ENCODE measurements at places on chromosomes 7 and 10.

- no peak for DNase-seq
These were observed 49.1 kb downstream of the SYPL1 start for GRCh38 chr7:106063024-106063423.

DNA sequence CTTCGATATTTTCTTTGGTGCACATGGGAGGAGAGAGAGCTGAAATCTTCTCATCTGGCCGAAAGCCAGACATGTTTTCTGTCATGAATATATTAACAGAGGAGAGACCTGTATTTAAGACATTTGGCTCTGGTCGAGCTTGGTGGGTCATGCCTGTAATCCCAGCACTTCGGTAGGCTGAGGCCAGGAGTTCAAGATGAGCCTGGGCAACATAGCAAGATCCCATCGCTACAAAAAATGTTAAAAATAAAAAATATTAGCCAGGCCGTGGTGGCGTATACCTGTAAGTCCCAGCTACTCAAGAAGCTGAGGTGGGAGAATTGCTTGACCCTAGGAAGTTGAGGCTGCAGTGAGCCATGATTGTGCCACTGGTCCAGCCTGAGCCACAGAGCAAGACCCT, 21.9 kb upstream of the GATA3 start:
- no peak for DNase-seq

- DNase-seq, result no peak
These were observed 94.9 kb upstream of the INSYN2A start for GRCh38 chr10:127291329-127291728.

- DNase-seq, result no peak
These were observed 2.0 kb downstream of the SEMA3D start for GRCh38 chr7:85184599-85185423.

GRCh38 chr10:61301575-61301974, 151.6 kb downstream of the TMEM26 start:
- DNase-seq, result no peak

- no peak for DNase-seq
These were observed 370.2 kb downstream of the ARL4A start for GRCh38 chr7:13057462-13058200.

DNA sequence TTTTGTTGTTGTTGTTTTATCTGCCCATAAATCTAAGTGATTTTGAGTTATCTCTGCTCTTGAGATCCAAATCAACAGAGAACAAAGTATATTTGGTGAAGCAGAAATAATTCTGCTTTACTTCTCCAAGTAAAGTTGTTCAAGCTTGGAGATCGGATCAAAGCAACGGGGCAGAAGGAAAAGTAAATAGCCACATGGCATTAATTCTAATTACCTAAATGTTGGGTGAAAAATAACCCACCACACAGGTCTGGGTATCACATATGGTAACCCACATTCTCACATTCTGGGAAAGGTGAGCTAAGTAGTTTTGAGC, 3.1 kb downstream of the NRP1 start:
- no peak for DNase-seq

- DNase-seq, result no peak
These were observed 30.0 kb downstream of the MAP3K8 start for GRCh38 chr10:30463944-30464451.

DNA sequence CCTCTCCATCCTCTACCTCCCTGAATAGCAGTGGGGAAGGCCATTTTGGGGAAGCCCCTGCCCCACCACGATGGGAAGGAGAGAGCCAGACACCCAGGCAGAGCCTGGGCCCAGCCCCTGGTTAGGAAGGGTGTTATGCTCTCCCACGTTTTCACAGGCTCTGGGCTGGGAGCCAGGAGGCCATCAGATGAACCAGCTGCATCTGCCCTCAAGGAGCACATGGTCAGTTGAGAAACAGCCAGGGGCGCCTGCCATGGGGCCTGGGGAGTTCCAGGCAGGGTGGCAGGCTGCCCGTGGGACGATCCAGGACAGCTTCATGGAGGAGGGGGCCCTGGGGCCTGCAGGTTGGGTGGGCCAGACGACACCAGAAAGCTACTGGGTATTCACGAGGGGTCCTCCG, 47.5 kb downstream of the CAMK2B start:
- DNase-seq, result no peak

DNA sequence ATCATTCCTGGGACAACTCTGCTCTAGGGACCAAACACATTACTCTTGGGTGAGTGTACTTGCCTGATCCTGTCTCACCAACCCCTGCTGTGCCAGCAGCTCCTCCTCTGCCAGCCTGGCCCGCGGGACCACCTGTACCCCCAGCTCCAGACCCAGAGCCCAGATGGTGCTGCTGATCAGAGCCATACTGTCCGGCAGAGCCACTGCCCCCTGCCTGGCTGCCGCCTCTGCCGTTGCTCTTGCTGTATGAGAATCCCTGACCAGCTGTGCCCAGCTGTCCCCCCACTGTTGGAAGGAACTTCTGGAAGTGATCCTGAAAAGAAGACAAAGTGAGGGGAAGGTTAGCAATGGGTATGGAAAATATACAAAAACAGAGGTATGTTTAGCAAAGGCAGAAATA, 6.9 kb downstream of the MYOZ1 start:
- no peak for DNase-seq

DNA sequence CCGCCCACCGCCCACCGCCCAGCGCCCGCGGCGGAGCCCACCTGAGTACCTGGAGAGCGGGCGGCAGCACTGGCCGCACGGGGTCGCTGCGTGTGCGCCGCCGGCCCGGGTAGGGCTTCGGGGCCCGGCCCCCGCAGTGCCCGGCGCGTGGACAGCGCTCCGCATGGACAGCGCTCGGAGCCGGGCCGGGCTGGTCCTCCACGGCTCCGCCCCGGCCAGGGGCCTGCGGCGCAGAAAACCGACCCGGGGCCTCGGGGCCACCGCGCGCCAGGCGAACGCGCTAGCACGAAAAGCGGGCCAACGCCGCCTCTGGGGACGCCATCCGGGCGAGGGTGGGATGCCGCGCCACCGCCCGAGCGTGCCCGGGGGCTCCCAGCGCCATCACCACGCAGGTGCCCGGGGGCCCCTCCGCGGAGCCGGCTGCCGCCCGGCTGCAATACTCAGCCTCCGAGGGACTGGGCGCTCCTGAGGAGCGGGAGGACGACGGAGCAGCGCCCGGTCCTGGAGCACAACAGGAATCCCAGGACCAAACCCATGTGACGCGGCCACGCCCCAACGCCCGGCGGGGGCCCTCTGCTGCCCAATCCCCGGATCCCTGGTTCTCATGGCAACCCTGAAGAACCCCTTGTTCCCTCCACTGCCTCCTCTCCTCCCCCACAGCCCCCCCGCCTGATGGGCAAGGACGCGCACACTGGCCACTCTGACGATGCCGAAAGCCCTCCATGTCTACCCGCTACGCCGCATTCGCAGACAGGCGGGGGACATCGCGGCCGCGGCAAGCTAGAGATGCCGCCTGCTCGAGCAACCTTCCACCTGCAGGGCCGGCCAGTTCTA, at the start of gene GRB10:
Gene GRB10, minus strand, starts transcription at position 522 of the 834 bp plus-strand sequence. CDS start 50,574 bp downstream, outside the sequence.
- no peak for DNase-seq

- no peak for DNase-seq
These were observed 1.8 kb downstream of the IMPDH1 start for GRCh38 chr7:128407751-128408708.

DNA sequence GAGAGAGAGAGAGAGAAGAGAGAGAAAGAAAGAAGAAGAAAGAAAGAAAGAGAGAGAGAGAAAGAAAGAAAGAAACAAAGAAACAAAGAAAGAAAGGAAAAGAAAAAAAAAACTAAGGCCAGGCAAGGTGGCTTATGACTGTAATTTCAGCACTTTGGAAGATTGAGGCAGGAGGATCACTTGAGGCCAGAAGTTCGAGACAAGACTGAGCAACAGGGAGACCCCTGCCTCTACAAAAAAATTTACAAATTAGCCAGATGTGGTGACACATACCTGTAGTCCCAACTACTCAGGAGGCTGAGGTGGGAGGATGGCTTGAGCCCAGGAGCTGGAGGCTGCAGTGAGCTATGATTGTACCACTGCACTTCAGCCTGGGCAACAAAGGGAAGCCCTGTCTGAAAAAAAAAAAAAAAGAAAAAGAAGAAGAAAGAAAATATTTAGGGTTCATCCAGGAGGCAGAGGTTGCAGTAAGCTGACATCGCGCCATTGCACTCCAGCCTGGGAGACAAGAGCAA, 2.8 kb downstream of the SERPINE1 start:
- no peak for DNase-seq

DNA sequence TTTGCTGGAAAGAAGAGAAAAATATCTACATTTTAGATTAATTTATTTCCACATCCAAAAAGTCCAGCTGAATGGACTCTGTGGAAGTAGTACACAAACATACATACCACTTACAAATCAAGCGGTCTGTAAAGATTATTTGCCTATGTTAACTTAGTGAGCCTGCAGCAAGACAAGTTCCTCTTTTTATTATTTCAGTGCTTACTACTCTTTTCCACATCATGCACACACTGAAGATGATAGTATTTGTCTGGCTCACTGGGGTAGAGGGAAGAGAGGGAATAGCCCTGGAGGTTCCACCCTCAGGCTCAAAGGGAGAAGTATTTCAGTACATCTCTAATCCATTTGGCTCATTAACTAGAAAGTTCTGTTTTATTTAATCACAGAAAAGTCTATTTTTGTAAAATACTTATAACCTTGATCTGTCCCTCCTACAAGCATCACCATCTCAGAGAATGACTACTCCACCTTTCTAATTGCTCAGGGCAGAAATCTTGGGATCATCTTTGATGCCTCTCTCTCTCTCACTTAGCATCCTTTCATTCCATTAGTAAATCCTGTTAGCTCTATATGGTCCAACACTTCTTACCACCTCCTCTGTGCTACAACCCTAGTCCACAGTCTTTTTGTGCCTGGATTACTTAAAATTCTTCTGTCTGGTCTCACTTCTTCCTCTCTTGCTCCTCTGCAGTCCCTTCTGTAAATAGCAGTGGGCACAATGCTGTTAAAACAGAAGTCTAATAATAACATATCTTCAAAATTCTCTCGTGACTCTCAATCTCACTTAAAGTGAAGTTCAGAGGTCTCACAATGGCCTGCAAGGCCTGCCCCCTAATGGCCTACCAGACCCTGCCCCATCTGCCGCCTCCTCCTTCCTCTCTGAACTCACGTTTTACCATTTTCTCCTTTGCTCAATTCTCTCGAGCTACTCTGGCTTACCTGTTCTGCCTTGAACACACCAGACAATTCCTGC, 64.3 kb upstream of the CCDC6 start:
- DNase-seq, result no peak

GRCh38 chr10:20707251-20707650, 189.9 kb downstream of the NEBL start:
- no peak for DNase-seq

GRCh38 chr7:88233828-88234227, 14.0 kb upstream of the SRI start:
- DNase-seq, result no peak

DNA sequence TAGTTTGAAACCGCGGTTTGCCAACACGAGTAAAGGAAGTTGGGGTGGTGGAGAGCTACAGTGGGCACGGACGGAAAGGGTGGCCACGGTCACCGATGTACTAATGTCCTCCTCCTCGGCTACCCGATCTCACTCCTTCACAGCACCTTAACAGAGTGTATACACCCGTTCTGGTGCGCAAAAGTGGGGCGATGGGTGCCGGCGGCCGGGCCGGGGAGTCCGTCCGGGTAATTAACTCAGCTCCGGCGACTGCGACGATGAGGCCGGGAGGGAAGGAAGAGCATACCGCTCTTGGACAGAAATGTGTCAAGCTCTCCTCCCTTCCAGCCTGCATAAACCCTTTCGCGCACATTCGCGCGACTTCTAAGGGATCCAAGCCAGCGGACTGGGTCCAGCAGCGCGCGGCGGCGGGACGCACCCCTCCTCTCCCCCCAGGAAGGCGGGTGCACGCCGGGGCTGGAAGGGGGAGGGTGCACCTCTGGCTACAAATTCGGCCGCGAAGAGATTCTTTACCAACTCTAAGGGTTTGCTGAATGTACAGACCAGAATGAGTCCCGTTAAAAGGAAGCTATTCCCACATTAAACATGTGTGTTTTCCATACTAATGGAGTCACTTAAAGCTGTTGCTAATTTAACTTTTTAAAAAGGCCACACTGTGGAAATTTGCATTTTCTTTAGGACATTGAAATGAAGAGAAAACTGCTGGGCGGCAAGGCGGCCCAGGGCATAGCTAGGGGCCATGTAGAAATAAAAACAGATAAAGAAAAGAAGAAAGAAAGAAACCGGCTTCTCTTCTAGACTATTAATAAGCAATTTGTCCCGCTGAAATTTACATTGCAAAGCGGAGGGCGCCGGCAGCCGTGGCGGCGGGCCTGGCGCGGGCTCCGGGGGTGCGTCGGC, 6.6 kb upstream of the EBF3 start:
- DNase-seq, result no peak

DNA sequence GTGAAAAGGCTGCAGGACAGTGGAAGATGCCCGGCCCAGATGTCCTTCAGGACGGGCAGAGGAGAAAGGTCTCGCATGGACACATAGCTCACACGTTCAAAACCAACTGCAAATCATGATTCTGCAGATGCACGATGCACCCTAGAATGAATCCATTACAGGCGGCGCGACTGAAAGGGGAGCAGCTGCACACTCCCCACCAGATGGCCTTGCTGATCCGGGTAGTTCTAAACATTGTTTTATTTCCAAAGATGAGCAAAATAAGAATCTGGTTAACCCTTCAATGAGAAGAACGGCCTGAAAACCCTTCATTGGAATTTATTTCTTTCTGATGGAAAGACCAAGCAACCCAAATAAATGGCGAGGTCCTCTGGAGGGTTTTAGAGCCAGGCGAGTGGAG, 33.8 kb downstream of the CHST15 start:
- no peak for DNase-seq

GRCh38 chr10:127117125-127117524, 79.3 kb downstream of the INSYN2A start:
- peak; percentile 3 for DNase-seq

GRCh38 chr7:14115701-14116100, 126.2 kb upstream of the ETV1 start:
- no peak for DNase-seq

DNA sequence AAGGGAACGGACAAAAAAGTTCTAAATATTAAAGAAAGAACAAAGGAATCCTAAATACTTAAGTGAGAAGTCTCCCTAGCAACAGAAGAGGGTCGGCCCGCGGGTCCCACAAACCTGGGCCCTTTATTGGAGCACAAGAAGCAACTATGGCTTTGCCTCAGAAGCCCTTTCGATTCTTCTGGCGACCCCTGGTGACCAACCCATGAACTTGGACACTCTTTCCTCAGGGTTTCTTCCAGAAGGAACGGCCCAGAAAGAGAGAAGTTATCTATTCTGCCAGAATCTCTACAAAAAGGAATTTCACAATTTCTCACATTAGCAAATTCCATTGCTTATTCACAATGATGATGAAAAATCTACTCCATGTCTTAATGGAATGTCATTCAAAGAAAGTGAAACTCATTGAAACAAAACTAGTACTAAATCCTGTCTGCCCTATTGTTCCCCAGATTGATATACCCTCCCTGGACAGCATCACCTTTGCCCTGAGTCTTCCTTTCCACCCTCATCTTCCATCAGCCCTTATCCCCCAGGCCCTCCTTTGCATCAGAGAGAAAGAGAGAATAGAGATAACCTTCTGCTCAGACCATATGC, 43.7 kb downstream of the CPVL start:
- peak; percentile 43 for DNase-seq

GRCh38 chr10:48406204-48406603, 99.7 kb downstream of the MAPK8 start:
- no peak for DNase-seq
